ENCODE measurements at places on chromosomes 11 and 22. TPM values are rescaled to one million over a fixed set of nuclear protein-coding genes. Genes with fewer than 3 reads are reported as not detected.

The KCNK4 gene
- 0.09 TPM for polyA plus RNA-seq

The MMP11 gene
- polyA plus RNA-seq = 21.7 TPM

The RTN4R gene
- polyA plus RNA-seq = 0.79 TPM

The CYB5R2 gene
- polyA plus RNA-seq = 1.4 TPM

The MYO7A gene
- polyA plus RNA-seq = 0.03 TPM
